ENCODE measurements at places on chromosomes 4 and X. TPM values are rescaled to one million over a fixed set of nuclear protein-coding genes. Genes with fewer than 3 reads are reported as not detected.

PAGE2B gene
- total RNA-seq, result not detected

MAGEC1 gene
- not detected for total RNA-seq

NWD2 gene
- not detected for total RNA-seq

ALB gene
- not detected for total RNA-seq

CITED1 gene
- 2.0 TPM for total RNA-seq

ADH1C gene
- 0.73 TPM for total RNA-seq

TRIM2 gene
- 27.2 TPM for total RNA-seq

MAOA gene
- 26.0 TPM for total RNA-seq

SLC25A5 gene
- 237 TPM for total RNA-seq

ZCCHC4 gene
- total RNA-seq, result 17.0 TPM

PRKX gene
- 19.2 TPM for total RNA-seq

ATP8A1 gene
- 2.2 TPM for total RNA-seq

AMTN gene
- total RNA-seq, result not detected

ERAS gene
- 0.37 TPM for total RNA-seq

FAM9B gene
- not detected for total RNA-seq

SPANXC gene
- total RNA-seq, result not detected

HDX gene
- total RNA-seq, result 5.3 TPM

SPARCL1 gene
- 1.1 TPM for total RNA-seq

Data from subcutaneous preadipocyte (primary cell).